ENCODE measurements at places on chromosomes 2 and 18.

DNA sequence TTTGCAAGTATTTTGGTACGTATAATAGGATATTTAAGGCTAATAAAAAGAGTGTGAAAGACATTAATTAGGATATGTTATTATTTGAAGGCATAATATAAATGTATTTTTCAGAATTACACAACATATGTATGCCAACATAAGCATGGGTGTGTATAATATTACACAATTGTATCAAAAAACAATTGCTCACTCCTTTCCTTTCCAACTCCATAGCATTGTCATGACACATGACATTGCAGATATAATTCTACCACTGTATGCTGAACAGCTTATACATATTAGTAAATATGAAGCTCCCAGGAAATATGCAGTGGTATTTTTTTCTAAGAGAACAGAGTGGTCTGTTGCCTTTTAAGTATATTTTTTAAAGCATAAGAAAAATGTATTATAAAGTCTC, 593.1 kb downstream of the TMX3 start:
- DNase-seq = no peak

DNA sequence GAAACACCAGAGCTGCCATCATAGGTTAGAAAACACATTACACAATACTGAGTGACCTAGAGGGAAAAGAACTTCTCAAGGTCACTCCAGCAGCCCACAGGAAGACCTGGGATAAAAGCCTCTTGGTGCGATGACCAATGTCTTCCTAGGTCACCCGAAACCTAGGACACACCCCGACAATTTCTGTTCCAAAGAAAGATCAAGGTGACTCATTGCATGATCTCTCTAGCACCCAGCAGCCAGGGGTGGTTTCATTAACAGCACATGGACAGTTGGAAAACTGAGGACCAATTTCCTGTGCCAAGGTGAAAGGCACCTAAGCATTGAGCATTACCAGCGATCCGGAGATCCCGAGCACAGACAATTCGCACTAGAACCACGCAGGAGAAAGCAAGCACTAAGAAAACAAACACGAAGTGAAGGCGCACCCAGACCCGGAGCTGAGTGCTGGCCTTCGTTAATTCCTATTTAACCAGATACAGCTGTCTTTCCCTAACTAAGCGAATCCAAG, 1.5 kb downstream of the CACNB4 start:
- no peak for DNase-seq

DNA sequence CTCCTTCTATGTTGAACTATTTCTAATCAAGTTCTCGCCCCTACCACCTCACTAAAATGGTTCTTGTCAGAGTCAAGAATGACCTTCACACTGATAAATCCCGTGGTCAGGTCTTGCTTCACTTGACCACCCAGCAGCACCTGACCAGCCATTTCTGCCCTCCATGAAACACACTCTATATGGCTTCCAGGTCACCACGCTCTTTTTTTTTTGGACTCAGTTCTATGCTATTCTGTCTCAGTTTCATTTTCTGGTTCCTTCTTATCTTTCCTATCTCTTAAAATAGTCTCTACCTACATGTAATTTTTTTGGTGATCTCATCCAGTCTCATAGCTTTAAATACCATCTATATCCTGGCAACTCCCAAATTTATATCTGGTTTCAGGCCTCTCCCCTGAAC, 11.4 kb downstream of the EIF2AK3 start:
- no peak for DNase-seq

GRCh38 chr2:39018638-39019037, 102.2 kb downstream of the SOS1 start:
- DNase-seq = no peak

Data from stimulated activated CD4-positive, alpha-beta T cell treated with anti-CD3 and anti-CD28 coated beads, TNF-alpha, amount 100 ng/mL, for 4 hours (primary cell).